Dermis microvascular lymphatic vessel endothelial cell (primary cell): ENCODE measurements at places on chromosomes 6 and 20. TPM values are rescaled to one million over a fixed set of nuclear protein-coding genes. Genes with fewer than 3 reads are reported as not detected.

- no peak for DNase-seq
These were observed 31.5 kb downstream of the PACSIN1 start for GRCh38 chr6:34497411-34497810.

- no peak for DNase-seq
These were observed 107.9 kb upstream of the CLDN20 start for GRCh38 chr6:155155787-155156447.

GRCh38 chr6:123551939-123552707 lies 84.6 kb downstream of the TRDN start:
- no peak for DNase-seq

- no peak for DNase-seq
These were observed 114.7 kb downstream of the NFATC2 start for GRCh38 chr20:51427651-51428291.

The RCAN2 gene
- 0.25 and 0.26 TPM in 2 replicates for total RNA-seq

The GABRR1 gene
- total RNA-seq, result not detected in 2 replicates

The C20orf202 gene
- total RNA-seq, result under 0.01 TPM in 2 replicates

The ELOVL2 gene
- total RNA-seq, result not detected in 2 replicates
